ENCODE measurements at places on chromosomes 16 and 17.
A peak's percentile ranks its signal among the peaks of the same experiment; 100 is the strongest.

GRCh38 chr16:12063004-12063395, 86.5 kb downstream of the SNX29 start:
- DNase-seq: no peak

DNA sequence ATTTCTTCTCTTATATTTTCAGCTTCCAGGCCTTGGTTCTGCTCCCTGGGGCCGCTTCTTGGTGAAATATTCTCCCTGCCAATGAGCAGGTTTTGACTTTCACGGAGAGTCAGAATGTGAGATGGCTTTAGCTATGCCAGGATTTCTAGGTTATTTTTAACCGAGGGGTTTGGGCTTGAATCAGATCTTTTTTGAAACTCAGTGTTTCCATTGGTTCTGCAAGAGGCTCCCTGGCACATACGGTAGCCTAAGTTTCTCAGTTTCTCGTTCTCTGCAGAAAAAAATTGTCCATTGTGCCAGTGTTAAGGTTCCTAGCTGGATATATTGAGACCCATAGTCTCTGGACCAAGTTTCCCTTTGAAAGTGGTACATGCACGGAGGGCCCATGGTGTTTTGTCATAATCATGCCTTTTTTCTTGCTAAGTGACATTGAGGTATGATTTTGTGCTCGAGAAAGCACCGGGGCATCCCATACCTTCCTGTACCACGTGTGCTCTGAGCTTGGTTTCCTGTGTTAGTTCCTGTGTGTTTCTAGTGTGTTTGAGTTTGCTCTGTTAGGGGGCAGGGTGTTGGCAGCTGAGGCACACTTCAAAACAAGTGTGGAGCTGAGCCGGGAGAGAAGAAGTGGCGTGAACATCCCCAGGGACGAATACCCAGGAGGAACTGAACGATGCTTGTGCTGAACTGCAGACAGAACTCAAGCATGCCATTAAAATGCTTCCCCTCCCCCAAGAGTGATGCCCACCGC, 127.2 kb downstream of the HS3ST3B1 start:
- DNase-seq: peak; percentile 68

DNA sequence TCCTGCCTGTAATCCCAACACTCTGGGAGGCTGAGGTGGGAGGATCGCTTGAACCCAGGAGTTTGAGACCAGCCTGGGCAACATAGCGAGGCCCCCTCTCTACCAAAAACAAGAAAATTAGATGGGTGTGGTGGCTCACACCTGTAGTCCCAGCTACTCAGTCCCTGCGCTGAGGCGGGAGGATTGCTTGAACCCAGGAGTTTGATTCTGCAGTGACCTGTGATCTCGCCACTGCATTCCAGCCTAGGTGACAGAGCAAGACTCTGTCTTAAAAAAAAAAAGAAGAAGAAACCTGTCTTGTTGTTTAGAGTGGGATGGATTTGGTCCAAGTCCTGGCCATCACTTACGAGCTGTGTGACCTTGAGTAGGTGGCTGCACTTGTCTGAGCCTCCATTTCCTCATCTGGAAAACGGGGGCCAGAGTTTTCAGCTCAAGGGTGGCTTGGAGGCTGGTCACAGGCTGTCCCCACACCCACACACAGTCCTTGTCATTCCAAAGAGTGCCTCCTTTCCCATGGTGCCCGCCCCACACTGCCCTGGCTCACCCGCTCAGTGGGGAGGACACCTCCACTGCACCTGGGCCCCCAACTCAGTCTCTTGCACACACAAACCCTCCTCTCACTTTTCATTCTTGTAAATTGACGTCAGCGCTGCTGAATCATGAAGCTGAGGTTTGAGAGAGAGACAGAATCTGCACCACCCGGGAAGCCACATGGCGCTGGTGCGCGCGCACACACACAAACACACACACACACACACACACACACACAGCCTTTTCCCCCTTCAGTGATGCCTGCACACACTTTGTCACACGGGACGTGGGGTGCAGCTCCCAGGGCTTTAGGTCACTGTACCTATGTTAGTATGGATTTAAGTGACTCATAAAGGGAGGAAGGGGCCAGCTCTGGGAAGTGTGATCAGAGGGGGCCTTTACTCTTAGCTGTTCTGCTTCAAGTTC, 4.2 kb downstream of the SOCS1 start:
- DNase-seq: peak; percentile 91

DNA sequence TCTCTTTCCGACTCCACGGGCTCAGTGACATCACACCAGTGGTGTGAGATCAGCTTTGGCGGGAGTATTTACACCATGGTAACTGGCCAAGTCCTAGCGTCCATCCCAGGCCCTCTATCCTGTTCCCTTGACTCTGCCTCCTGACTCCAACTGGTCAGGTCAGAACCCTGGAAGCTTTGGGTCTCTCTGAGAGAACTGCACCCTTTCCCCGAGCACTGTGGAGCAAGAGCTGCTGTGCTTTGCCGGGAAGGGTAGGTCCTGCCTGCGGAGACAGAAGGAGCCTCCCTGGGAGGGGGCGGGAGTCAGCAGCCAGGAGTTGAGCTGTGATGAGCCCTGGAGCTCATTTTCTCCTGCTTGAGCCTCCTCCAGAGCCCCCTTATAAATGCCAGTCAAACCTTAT, 212.1 kb upstream of the TNRC6C start:
- DNase-seq: no peak

DNA sequence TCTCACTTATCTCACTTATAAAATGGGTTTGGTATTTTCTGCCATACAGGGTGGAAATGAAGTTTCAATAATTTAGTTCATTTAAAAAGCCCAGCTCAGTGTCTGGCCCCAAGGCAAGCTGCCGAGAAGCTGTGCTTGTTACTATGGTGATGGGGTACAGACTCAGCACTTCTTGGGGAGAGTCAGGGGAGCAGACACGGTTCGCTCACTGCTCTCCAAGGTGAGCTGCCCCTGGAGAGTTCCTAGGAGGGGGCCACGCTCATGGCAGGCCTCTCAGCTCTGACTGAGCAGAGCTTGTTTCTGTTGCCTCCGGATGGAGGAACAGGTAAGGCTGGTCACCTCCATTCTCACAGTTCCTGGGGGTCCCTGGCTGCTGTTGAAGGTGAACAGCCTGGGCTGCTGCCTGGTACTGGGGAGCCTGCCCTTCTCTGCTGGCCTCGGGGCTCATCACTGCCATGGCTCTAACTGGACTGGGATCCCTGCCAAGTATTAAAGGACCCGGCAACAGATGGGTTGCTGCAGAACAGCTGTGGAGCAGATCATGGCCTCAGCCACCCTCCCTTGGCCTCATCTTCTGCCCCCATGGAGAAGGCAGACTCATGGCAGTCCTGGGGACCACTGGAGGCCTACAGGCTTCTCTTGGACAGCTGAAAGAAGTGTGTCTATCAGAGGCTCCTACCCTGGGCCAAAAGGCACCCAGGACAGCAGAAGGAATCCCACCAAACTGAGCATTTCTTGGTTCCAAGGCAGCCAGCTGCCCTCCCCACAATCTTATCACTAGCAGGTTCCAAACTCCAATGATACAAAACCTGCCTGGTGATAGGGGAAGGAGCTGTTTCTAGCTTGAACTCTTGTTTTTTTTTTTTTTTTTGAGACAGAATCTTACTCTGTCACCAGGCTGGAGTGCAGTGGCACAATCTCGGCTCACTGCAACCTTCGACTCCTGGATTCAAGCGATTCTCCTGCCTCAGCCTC, 25.9 kb upstream of the SPATA32 start:
- DNase-seq: no peak

GRCh38 chr17:16027708-16028584, 28.3 kb downstream of the TTC19 start:
- peak; percentile 55 for DNase-seq

- no peak for DNase-seq
Measured at GRCh38 chr17:19713462-19713861, 2.9 kb downstream of the SLC47A2 start.

DNA sequence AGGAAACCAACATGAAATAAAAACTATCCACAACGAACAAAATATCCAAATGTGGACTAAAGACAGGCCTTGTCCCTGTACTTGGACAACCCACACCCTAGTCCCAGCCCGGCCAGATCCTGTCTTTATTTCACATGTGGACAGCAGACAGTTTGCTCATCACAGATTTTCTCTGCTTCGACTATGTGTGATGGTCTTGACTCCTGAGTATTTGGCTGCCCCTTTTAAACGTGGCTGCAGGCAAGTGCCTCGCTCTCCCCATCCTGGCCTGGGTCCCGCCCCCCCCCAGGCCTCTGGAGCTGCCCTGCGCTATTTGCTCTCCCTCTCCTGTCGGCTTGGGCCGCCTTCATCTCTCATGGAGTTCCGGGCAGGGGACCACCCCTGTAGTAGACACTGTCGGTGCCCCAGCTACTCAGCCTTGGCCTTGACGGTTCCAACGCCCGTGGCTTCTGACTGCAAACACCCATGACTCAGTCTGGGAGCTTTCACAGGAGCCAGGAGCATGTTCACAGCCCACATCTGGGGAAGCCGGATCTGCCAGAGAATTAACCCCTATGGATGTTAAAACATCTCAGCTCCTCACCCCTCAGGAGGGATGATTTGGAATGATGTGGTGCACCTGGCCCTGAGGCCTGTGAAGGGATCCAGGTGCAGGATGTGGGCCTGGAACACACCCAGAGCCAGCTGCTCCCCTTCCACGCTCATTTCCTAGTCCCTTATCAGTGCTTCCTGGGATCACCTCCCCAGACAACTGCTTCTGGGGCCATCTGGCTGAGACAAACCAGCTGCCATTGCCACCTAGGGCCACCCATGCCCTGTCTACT, 229.7 kb upstream of the RPL38 start:
- no peak for DNase-seq

All from CD4-positive, alpha-beta T cell treated with Interleukin-6 for 4 hours (primary cell).